Adrenal gland (tissue), 19 donors: ENCODE measurements at places on chromosomes 16 and 17. TPM values are rescaled to one million over a fixed set of nuclear protein-coding genes. Genes with fewer than 3 reads are reported as not detected.

Gene DYNC1LI2
- polyA plus RNA-seq: 39.3 TPM

Gene CDC42EP4
- 37.6 TPM for polyA plus RNA-seq

- no peak for DNase-seq
- no peak overlapping the region for H3K27ac ChIP-seq
- H3K27me3 ChIP-seq: no peaks in the 10 kb centered on the region
- no peaks in the 10 kb centered on the region for H3K36me3 ChIP-seq
- no peaks in the 10 kb centered on the region for H3K4me1 ChIP-seq
- no peak overlapping the region for H3K4me3 ChIP-seq
Measured at GRCh38 chr16:4166821-4167220, 50.6 kb upstream of the ADCY9 start.

Gene MBTPS1
- polyA plus RNA-seq: 65.3 TPM
